ENCODE measurements at places on chromosomes 11 and 22. TPM values are rescaled to one million over a fixed set of nuclear protein-coding genes. Genes with fewer than 3 reads are reported as not detected.

The ARHGAP20 gene
- 0.05 TPM for polyA plus RNA-seq

The TP53I11 gene
- 52.6 TPM for polyA plus RNA-seq

The SMPD1 gene
- polyA plus RNA-seq = 14.2 TPM

The TSGA10IP gene
- polyA plus RNA-seq = not detected

The MB gene
- polyA plus RNA-seq = not detected

The OR2D2 gene
- polyA plus RNA-seq = not detected

The OR4D5 gene
- polyA plus RNA-seq = not detected

The C2CD3 gene
- polyA plus RNA-seq = 10.9 TPM

The OR2AT4 gene
- polyA plus RNA-seq = not detected

The TPBGL gene
- not detected for polyA plus RNA-seq

The CNGA4 gene
- 0.32 TPM for polyA plus RNA-seq

The OLFML1 gene
- polyA plus RNA-seq = 4.6 TPM

The MPPED2 gene
- polyA plus RNA-seq = 2.6 TPM

The SYCE3 gene
- not detected for polyA plus RNA-seq

The FDXACB1 gene
- 7.0 TPM for polyA plus RNA-seq

The VSTM5 gene
- polyA plus RNA-seq = not detected

The APOA4 gene
- not detected for polyA plus RNA-seq

The IL10RA gene
- polyA plus RNA-seq = 49.8 TPM

The SCUBE2 gene
- polyA plus RNA-seq = not detected

The SHANK2 gene
- not detected for polyA plus RNA-seq

The TENM4 gene
- not detected for polyA plus RNA-seq

The SSTR3 gene
- not detected for polyA plus RNA-seq

The ART5 gene
- polyA plus RNA-seq = not detected

The SGSM1 gene
- polyA plus RNA-seq = 0.13 TPM

The ASRGL1 gene
- 3.1 TPM for polyA plus RNA-seq

The APOA1 gene
- not detected for polyA plus RNA-seq

The NDUFV1 gene
- polyA plus RNA-seq = 165 TPM

The OR51G1 gene
- not detected for polyA plus RNA-seq

The SERPIND1 gene
- not detected for polyA plus RNA-seq

The ANKRD42 gene
- polyA plus RNA-seq = 12.7 TPM

The MS4A14 gene
- 0.50 TPM for polyA plus RNA-seq

The RIC3 gene
- 4.4 TPM for polyA plus RNA-seq

The CTSC gene
- polyA plus RNA-seq = 38.8 TPM

The CRY2 gene
- polyA plus RNA-seq = 27.0 TPM

The ANO5 gene
- polyA plus RNA-seq = 0.29 TPM

The MOGAT2 gene
- not detected for polyA plus RNA-seq

The ROM1 gene
- 1.6 TPM for polyA plus RNA-seq

The SERGEF gene
- 43.0 TPM for polyA plus RNA-seq

The IRAG1 gene
- polyA plus RNA-seq = 1.0 TPM

The MUC5AC gene
- polyA plus RNA-seq = not detected

The PIH1D2 gene
- polyA plus RNA-seq = not detected

The UPK3A gene
- 0.57 TPM for polyA plus RNA-seq

The UVRAG gene
- 94.0 TPM for polyA plus RNA-seq

The VPREB1 gene
- 23.1 TPM for polyA plus RNA-seq

The GRM5 gene
- polyA plus RNA-seq = not detected

The OR5T2 gene
- not detected for polyA plus RNA-seq

The MRGPRX4 gene
- polyA plus RNA-seq = not detected

The MOV10L1 gene
- not detected for polyA plus RNA-seq

The FOSL1 gene
- polyA plus RNA-seq = 0.34 TPM

The SLC1A2 gene
- polyA plus RNA-seq = 0.09 TPM

The WBP2NL gene
- 1.3 TPM for polyA plus RNA-seq

The PATE2 gene
- polyA plus RNA-seq = not detected

The DDI1 gene
- polyA plus RNA-seq = not detected

The ART1 gene
- polyA plus RNA-seq = not detected

The DDX6 gene
- 129 TPM for polyA plus RNA-seq

The CTR9 gene
- 61.9 TPM for polyA plus RNA-seq

The HPS5 gene
- polyA plus RNA-seq = 15.3 TPM

The CASP5 gene
- polyA plus RNA-seq = not detected

Data from naive B cell (primary cell).